Lung microvascular endothelial cell (primary cell): ENCODE measurements at places on chromosomes 16 and 17.

DNA sequence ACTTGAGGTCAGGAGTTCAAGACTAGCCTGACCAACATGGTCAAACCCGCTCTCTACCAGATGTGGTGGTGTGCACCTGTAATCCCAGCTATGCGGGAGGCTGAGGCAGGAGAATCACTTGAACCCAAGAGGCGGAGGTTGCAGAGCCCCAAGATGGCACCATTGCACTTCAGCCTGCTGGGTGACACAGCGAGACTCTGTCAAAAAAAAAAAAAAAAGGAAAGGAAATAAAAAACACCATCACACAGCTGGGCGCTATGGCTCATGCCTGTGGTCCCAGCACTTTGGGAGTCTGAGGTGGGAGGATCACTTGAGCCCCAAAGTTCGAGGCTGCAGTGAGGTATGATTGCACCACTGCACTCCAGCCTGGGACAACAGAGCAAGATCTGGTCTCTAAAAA lies 13.3 kb upstream of the SBK1 start:
- no peak for DNase-seq

- no peak for DNase-seq
These were observed 12.2 kb upstream of the CXCL16 start for GRCh38 chr17:4751932-4752331.

GRCh38 chr17:67316781-67317180 lies 49.6 kb downstream of the PSMD12 start:
- no peak for DNase-seq

DNA sequence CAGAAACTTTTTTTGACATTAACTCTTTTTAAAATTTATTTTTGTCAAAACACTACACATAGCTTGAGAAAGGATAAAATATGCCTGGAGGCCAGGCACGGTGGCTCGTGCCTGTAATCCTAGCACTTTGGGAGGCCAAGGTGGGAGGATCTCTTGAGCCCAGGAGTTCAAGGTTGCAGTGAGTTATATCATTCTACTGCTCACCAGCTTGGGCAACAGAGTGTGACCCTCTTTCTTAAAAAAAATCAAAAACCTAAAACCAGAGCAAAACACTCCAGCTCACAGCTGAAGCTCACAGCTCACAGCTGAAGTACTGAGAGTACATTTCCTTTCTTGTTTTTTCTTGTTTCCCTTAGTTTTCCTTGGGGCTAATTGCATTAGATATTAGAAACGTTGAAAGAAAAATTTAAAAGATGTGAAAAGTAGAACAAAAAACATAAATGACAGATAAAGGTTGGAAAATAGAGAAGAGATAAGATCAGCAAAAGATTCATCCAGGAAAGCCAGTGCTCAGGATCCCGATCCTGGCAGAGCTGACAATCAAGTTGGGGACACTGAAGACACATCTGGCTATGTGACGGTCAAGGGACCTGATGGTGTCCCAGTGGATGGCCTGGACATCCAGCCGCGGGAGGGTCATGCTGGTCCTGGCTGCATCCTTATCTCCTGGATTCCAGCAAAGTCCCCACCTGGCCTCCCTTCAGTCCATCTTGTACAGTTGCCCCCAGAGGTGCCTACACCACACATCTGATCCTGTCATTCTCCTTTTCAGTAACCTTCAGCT lies 9.8 kb downstream of the CHST6 start:
- no peak for DNase-seq

GRCh38 chr17:17682293-17682736 lies 1.1 kb downstream of the RAI1 start:
- peak; percentile 44 for DNase-seq
